ENCODE measurements at places on chromosomes 2 and 18.
A peak's percentile ranks its signal among the peaks of the same experiment; 100 is the strongest.

- no peak for DNase-seq
Observed at GRCh38 chr2:203500951-203501350, 34.1 kb downstream of the RAPH1 start.

- DNase-seq = no peak
Observed at GRCh38 chr2:47034973-47035609, 119.5 kb upstream of the MCFD2 start.

DNA sequence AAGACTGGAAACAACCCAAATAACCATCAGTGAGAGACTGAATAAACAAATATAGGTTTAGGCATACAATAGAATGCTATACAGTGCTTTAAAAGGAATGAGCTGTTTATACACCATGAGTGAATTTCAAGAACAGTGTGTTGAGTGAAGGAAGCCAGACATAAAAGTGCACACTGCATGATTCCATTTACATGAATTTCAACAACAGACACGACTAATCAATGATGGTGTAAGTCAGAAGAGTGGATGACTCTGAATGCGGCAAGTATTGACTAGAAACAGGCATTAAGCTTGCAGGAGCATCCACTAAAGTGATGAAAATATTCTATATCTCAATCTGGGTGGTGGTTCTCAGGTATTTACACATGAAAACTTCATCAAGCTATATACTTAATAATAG lies 142.7 kb upstream of the SLC39A10 start:
- no peak for DNase-seq

GRCh38 chr2:239663364-239663924 lies 262.6 kb upstream of the HDAC4 start:
- DNase-seq = no peak

DNA sequence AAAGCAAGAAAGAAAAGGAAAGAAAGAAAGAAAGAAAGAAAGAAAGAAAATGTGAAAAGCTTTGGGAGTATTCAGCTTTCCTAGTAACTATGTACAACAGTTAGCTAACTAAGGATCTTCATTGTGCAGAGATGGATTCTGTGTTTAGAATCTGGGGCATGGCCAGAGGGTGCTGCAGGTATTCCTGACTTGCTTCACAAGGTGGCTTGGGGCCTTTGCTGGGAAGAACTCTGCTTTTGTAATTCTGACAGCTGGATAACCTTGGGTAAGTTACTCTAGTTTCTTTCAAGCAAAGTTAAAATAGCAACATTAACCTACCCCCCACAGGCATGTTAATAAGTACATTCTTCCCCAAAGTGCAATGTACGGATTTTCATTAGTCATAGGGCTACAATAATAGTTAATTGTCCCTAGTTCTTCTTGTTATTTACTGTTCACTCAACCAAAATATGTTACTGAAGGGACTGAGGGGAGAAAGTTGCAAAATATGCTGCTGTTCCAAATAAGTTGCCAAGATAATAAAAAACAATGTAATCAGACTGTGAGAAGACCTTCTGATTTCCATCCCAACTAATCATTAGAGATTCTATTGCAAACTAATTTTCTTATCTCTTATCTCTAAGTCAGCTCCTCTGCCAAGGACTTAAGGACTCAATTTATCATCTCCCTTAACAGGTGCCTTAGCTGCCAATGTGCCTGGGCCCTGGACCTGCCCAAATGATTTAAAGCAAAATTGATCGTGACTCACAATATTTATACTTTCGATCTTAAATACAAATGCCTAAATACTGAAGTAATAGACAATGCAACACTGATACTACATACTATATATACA lies 50.3 kb downstream of the SERPINB8 start:
- DNase-seq = no peak

GRCh38 chr2:183078163-183078463 lies 434 bp upstream of the DUSP19 start:
- DNase-seq = no peak

DNA sequence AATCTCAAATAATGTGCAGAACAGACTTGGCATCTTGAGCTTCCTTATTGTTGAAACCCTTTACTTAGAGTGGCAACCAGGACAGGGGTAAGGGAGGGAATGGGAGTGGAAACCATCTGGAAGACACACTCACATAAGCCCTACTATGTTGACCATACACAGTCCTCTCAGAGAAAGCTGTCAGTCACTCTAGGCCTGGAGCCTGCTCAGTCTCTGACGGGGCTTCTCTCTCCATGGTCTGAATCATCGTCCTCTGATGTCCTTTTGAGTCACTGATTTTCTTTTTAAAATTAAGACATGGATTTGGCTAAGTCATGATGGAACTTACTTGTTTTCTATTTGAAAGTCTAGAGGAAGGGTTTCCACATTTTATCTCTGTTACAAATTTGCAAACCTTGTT lies 74.0 kb downstream of the MYO1B start:
- DNase-seq = no peak

- no peak for DNase-seq
Observed at GRCh38 chr2:144456680-144457079, 63.2 kb downstream of the ZEB2 start.

- DNase-seq = no peak
Observed at GRCh38 chr2:219733746-219734145, 106.3 kb downstream of the SLC4A3 start.

GRCh38 chr2:26959331-26959730 lies 11.1 kb upstream of the MAPRE3 start:
- DNase-seq = no peak

- no peak for DNase-seq
Observed at GRCh38 chr2:197241153-197241552, 69.4 kb downstream of the ANKRD44 start.

- DNase-seq = no peak
Observed at GRCh38 chr2:161102770-161103450, 57.3 kb upstream of the TANK start.

GRCh38 chr2:11344342-11344955 lies at the start of gene ROCK2:
Gene ROCK2 (minus strand): TSS chr2:11344636. CDS start chr2:11344136, 500 bp downstream.
- peak; percentile 25 for DNase-seq

DNA sequence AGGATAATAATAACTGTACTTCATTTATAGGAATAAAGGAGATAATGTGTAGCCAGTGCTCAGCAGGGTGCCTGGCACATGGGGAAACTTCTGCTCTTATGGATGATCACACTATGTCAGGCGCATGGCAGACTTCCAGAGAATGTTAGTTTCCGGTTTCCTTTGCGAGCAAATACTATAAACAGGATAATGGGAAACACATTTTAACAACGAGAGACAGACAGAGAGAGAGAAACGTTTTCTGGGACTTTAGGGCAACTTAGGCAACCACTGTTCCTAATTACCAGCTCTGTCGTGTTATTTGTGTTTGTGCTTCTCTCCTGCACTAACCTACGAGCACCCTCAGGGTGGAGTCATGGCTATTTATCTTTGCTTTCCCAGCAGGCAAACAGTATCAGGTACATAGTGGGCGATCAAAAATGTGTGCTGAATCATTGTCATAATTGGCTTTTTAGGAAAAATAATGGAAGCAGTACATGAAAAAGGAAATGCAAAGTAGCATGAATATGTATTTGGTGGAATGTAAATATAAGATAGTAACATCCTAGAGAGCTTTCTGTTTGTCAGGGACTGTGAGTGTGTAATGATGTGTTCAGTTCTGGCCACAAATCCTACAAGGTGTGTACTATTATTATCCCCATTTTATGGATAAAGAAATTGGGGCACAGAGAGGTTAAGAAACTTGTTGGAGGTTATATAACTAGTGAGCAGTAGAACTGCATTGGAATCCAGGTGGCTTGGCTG lies 36.8 kb upstream of the IGFBP2 start:
- DNase-seq = no peak

DNA sequence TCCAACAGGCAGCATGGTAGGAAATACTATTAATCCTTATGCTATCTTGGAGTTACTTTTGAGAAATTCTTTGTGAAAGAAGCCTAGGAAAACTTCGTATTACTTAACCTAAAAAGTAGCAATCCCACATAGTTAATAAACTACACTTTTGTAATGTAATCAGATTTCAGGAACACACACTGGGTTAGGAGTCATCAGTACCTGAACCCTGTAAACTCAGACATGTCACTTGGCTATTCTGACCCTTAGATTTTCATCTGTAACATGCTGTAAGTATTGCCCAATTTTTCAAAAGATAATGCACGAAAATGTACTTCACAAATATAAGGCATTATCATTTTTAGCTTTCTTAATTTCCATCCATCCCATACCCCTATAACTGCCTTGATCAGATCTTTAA lies 39.0 kb downstream of the KIDINS220 start:
- DNase-seq = no peak

DNA sequence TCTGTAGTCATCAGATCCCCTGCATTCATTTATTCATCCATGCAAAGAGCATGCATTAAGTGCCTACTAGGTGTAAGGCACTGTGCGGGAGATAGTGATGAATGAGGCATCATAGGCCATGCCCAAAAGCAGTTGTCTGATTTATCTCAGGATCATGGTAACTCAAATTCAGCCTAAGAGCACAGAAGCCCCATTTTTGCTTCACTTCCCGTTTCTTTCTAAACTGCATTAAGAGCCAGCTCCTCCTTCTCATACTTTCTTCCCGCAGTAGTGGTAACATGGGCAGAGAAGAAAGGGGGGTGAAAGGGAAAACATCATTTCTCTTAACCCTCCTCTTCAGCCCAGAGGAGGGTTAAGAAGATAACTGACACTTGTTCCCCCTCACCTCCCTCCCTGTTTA lies 2.9 kb downstream of the GPR45 start:
- no peak for DNase-seq

- DNase-seq = no peak
Observed at GRCh38 chr2:25056098-25056821, 14.4 kb downstream of the EFR3B start.

- DNase-seq = no peak
Observed at GRCh38 chr2:181646415-181646987, 10.4 kb downstream of the CERKL start.
